ENCODE measurements at places on chromosomes 5 and 9.

DNA sequence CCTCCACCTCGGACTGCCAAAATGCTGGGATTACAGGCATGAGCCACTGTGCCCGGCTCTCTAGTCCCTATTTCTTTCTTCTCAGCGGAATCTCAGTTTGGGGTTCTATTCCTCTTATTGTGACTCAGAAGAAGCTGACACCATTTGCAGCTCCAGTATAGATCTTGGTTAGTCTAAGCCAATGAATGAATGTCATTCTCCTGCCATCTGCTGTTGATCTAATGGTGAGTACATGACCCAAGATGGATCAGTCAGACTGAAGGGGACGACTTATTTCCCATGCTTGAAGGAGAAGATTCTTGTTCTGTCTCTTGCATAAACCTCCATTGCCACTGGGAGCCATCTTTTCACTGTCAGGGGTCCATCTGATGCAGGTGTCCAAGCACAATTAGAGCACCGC is 76.0 kb upstream of the KLF9 start:
- no peak for DNase-seq

DNA sequence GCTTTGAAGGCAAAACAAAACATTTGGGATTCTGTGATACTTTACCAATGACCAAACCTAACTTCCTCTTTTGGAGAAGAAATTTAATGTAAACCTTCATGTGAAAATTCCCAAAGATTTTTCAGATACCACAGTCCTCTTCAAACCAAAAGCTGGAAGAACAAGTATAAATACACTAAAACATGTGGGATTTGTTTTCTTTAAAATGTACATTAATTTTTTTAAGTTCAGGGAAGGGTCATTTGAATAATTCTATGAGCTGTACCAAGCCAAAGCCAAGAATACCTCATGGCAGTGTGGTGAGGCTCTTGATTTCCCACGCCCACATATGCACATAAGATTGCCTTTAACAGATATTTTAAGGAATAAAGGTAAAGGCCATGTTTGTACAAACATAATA is 28.4 kb upstream of the ITGA1 start:
- no peak for DNase-seq

DNA sequence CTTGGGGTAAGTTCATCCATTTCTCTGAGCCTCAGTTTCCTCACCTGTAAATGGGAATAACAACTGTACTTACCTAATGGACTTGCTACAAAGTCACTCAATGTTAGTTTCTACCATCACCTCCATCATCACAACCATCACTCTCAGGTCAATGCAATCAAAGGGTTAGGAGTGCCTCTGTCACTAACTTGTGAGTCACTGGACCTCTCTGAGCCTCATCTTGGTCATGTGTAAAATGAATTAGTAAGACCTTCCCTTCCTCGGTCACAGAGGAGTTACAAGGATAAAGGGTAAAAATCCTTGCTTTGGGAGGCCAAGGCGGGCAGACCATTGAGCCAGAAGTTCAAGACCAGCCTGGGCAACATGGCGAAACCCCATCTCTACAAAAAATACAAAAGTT is 12.8 kb downstream of the FABP6 start:
- no peak for DNase-seq

DNA sequence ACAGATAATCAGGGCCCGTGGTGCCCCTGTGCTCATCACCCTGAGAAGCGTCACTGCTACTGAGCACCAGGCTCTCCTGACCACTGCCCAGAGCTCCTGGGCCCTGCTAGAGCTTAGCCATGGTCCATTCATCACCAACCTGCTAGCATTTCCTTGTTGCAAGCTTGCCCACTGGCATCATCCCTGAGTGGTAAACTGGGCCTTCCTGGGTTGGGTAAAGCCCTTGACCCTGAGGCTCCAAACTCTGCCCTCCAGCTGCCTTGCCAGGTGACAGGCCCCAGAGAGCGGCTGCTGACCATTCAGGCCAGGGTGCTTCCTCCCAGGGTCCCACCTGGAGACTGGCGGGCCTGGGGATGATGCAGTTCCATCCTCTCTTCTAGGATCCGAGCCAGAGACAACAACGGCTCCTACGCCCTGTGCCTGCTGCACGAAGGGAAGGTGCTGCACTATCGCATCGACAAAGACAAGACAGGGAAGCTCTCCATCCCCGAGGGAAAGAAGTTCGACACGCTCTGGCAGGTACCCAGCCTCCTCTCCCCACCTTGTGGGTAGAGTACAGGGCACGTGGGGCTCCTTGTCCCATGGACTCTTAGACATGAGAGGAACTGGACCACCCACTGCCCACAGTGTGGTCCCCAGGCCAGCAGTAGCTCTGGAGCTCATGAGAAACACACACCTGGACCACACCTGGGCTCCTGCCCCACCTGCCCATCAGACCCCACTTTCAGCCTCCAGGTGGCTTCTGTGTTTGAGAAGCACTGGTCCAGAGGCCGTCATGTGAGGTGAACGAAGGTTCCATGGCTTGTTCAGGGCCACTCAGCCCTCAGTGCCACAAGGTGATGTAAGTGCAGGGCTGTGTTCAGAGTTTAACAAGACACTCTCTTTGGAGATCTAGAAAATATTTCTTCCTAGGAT is 60.5 kb downstream of the SYK start:
- no peak for DNase-seq

DNA sequence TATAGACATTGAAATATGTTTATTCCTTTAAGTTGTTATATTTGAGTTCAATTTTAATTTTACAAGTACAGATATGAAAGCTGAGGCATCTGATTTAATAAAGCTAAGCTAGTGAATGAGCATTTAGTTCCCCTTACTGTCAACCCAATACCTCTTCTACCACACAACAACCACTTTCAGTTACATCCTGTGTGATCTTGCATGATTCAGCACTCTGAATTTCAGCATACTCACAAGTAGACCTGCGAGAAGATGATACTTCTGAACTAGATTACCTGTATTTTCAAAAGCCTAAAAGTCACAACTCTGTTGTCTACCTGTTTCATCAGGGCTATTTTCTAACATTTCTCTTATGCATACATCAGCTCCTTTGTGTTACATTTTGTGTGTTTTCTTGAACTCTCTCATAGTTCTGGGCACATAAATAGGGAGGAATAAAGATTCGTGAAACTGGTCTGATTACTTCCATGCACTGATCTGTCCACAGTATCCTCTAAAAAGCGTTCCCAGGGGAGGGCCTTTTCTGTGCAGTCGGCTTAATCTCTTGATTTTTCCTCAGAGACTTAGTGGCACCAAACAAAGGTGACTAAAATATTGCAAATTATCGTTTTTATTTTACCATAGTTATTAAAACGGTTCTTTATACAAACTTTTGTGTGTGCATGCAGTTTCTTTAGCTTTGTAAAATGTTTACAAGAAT is 2025.5 kb upstream of the NUDT12 start:
- no peak for DNase-seq

- DNase-seq: no peak
These were observed 3.1 kb downstream of the CETN3 start for GRCh38 chr5:90406466-90406865.

DNA sequence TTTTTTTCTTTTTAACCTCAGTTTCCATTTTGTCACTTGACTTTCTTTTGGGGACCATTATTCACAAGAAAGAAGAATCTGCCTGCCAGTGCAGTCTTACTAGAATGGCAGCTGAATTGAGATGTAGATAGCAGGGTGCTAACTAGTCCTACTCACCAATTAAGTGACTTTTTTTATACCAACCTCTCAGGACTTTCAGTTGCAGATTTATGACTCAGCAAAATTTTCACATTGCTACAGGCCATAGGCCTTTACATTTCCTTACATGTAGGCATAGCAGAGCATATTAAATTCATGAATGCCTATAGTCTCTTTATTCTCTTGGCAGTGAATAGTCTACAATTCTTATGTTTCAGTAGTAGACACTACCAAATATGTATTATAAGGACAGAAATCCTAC is 54.0 kb upstream of the FKTN start:
- no peak for DNase-seq

GRCh38 chr9:3954331-3955304 is 345.2 kb downstream of the GLIS3 start:
- no peak for DNase-seq

- no peak for DNase-seq
These were observed 47.3 kb upstream of the SLC30A5 start for GRCh38 chr5:69046375-69046957.

DNA sequence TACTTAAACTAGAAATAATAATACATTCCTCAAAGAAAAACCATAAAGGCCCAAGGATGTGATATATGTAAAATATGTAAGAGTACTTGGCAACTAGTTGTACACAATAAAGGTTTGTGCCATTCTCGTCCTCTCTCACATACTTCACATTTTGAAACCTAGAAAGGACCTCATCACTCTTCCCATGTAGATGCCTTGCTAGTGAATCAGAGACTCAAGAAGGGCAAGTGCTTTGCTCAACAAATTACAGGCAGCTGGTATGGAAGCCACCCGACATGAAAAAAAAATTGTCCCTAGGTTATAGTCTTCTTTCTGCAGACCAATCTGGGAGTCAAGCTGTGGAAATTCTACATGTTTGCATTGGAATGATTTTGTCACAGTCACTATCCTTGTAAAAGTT is 31.7 kb downstream of the ADRB2 start:
- no peak for DNase-seq
